ENCODE measurements at places on chromosomes 2 and 18. TPM values are rescaled to one million over a fixed set of nuclear protein-coding genes. Genes with fewer than 3 reads are reported as not detected.
A peak's percentile ranks its signal among the peaks of the same experiment; 100 is the strongest.

DNA sequence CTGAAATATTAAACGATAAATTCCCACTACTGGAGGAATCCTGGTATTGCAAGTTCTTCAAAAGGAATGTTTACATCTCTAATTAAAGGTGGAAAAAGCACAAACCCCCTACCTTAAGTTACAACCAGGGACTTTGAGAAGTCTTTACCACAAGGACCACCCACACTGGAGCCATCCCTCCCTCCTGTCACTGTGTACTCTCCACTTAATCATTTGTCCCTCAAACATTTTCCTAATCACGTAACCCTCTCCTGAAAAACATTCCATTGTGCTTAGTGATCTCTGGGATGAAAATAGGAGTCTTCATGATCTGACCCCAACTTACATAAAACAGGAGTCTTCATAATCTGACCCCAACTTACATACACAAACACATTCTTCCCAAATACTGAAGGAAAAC, 85.7 kb downstream of the SUCLG1 start:
- no peak for DNase-seq

DNA sequence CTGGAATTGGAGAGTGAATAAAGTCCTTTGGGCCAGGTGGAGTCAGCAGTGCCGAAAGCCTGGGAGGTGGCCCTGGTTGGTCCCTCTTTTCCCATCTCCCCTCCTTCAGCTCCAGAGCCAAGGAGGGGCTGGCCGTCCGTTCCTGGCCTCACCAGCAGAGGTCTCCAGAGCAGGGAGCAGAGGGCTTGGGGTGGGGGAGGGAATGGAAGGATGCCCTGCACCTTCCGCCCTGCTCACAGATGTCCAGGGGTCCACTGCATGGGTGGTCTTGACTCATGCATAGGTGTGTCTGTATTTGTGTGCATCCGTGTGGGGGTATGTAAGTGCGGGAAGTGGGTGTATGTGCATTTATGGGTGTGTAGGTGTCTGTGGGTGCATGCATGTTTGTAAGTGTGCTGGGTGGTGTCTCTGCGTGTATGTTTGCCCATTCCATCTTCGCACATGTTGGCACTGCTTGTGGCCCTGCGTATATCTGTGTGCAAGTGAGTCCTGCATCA, 201.8 kb downstream of the ZFP36L2 start:
- DNase-seq = peak; percentile 36

DNA sequence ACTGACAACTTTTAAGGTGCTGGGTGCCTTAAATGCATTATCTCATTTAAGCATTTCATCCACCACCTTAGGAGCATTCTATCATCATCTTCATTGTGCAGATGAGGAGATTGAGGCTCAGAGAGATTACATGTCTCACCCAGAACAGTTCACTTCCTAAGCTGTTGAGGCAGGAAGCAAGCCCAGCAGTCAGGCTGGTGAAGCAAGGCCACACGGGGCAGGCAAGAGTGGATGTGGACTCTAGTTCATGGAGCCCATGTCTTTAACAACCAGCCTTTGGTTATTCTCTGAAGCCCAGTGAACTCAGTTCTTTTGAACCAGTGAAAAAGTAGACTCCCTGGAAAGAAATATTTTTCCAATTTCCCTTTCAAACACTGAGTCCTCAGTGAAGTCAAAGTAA, 294.8 kb upstream of the MGAT5 start:
- no peak for DNase-seq

Gene FBLN7
- 9.4 TPM for total RNA-seq

- no peak for DNase-seq
These were observed 101.7 kb downstream of the FAM210A start for GRCh38 chr18:13624563-13625237.

DNA sequence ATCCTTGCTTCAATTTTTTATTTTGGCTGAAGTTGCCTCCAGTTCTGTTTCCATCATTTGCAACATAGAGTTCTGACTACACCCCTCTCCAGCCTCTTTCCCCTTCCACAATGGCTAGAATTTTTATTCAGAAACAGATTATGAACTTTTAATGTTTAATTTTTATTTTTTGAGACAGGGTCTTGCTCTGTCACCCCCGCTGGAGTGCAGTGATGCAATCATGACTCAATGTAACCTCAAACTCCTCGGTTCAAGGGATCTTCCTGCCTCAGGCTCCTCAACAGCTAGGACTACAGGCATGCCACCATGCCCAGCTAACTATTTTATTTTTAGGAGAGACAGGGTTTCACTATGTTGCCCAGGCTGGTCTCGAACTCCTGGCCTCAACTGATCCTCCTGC, 2.8 kb downstream of the NTSR2 start:
- DNase-seq = no peak

Gene PSD4
- 194 TPM for total RNA-seq

GRCh38 chr2:160303527-160303926, 103.5 kb upstream of the ITGB6 start:
- no peak for DNase-seq

DNA sequence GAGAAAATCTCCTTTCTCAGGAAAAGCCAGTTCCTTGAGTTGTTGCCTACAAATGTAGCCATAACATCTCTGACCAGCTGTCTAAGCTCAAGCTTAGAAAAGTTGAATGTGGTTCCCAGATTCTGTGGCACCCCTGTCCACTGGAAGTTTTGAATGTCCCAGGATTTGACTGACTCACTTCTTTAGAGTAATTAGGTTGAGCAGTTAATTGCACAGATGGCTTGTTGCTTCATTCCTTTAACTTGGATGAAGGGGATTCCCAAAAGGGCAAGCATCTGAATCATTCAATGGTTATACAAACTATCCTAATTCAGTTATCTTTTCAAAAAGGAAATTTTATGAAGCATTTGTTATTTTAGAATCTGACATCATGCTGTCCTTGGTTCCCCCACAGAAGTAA, 374.7 kb downstream of the LNPK start:
- no peak for DNase-seq

Gene DAW1
- total RNA-seq = not detected

Gene SLC14A1
- total RNA-seq = 1.1 TPM

Gene DGUOK
- 97.1 TPM for total RNA-seq

DNA sequence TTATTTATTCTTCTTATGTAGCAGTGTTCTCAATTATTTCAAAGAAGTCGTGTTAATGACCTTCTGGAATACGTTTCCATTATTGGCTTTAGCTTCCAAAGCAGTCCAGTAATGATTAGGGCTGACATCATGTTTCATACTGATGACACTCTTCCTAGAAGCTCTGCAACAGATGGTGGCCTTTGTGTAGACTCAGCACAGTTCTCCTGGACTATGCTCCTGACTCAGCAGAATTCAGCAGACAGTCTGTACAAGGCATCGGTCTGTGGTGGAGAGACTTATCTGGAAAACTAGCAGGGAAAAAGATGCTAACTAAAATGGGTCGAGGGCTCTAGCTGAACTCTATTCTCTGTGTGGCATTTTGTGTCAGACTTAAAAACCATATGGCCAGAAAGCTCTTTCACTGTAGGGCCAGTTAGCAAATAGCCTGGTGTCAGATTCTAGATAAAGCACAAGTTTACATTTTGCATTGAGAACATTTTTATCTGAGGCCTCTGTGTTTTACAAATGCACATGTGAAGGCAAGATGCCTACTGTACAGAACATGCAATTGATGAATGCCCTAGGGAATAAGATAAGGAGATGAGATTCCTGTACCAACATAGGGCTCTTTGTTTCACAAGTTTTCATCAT, 35.1 kb downstream of the GULP1 start:
- DNase-seq = no peak

Gene NMUR1
- not detected for total RNA-seq

DNA sequence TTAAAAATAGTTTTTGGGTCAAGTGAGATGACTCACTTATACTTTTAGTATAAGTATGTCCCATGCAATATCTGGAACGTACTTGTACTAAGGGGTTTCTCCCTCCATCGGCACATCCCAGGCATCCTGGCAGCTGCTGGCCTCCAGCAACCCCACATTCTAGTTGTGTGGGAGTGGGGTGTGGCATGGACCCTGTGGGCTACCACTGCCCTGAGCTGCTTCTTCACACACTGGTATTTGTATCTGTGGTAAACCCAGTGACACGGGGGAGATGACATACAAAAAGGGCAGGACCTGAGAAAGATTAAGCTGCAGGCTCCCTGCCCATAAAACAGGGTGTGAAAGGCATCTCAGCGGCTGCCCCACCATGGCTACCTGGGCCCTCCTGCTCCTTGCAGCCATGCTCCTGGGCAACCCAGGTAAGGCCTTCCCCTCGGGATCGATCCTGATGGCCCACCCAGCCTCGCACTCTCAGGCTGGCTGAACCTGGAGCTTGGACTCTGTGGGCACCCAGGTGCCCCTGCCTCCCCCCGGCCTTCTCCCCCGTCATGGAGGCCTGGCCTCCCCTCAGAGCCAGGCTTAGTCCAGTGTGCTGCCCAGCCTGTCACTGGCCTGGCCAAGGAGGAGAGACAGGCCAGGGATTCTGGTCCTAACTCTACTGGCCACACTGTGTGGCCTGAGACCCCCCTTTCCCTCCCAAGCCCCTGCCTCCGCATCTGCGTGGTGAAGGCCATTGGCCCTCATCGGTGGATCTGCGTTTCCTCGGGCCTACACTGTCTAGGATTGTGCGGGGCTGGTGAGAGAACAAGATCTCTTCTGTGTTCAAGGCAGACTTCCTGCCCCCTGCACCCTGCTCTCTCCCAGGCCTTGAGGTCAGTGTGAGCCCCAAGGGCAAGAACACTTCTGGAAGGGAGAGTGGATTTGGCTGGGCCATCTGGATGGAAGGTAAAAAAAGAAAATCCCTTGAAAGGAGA, at the start of gene GNLY:
GNLY (plus strand) TSS at position 307 of the 974 bp plus-strand sequence; CDS start at position 368, 61 bp downstream.
- no peak for DNase-seq

- no peak for DNase-seq
These were observed 455.9 kb upstream of the UBE2E3 start for GRCh38 chr2:180524499-180524898.

DNA sequence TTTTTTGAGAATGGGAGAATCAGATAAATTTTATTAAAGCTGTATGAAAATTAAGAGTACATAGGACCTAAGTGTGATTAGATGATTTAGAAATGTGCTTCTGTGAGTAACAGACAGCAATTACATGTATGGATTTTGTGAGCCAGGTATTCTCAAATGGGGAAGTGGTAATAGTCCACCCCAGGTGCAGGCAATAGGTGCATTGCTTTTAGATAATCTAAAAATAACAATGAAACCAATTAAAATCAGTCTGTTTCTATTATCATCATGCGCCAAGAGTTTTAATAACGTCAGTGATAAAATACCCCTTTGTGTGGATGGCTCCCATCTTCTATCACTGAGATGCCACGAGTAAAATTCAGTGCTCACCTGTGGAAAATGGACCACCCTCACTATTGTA, 265.3 kb downstream of the RNF144A start:
- DNase-seq = no peak

Gene GRP
- total RNA-seq = not detected

Gene CRYGD
- not detected for total RNA-seq

- peak; percentile 40 for DNase-seq
These were observed 69.3 kb downstream of the MARCO start for GRCh38 chr2:119011162-119011909.

Gene SPATA3
- not detected for total RNA-seq

Gene SAG
- not detected for total RNA-seq

- DNase-seq = no peak
These were observed 819.7 kb upstream of the ZEB2 start for GRCh38 chr2:145339646-145340045.

Data from activated naive CD8-positive, alpha-beta T cell treated with anti-CD3 and anti-CD28 coated beads for 36 hours (primary cell).